ENCODE measurements at places on chromosomes 1 and 21. TPM values are rescaled to one million over a fixed set of nuclear protein-coding genes. Genes with fewer than 3 reads are reported as not detected.
A peak's percentile ranks its signal among the peaks of the same experiment; 100 is the strongest.

DNA sequence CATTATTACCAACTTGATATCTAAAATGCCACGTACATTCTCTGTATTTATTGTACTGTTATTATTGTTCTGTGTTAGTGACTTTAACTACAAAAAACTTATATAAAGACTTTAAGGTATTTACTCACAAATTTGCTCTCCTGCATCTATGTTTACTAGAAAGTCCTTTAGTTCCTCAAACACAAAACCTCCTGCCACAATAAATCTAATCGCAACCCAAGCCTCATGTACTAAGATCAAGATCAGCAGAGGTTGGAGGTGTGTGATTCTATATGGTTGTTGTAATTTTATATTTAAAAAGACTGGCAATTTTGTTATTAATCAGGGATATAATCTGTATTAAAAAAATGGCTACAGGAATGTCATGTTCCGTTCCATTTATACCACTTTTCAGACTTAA is 68.6 kb downstream of the VAV3 start:
- H3K27ac ChIP-seq: peak overlapping the region; percentile 20
- H3K4me3 ChIP-seq: no peak overlapping the region
- H3K4me1 ChIP-seq: peaks cover 39% of the 10 kb centered on the region
- DNase-seq: no peak

CD101 gene
- 2.0 TPM for total RNA-seq

- H3K27me3 ChIP-seq: no peaks in the 10 kb centered on the region
- H3K36me3 ChIP-seq: no peaks in the 10 kb centered on the region
- no peak for DNase-seq
These were observed 498.7 kb downstream of the SMYD3 start for GRCh38 chr1:246008363-246008831.

TMPRSS3 gene
- total RNA-seq: 91.9 TPM

DNA sequence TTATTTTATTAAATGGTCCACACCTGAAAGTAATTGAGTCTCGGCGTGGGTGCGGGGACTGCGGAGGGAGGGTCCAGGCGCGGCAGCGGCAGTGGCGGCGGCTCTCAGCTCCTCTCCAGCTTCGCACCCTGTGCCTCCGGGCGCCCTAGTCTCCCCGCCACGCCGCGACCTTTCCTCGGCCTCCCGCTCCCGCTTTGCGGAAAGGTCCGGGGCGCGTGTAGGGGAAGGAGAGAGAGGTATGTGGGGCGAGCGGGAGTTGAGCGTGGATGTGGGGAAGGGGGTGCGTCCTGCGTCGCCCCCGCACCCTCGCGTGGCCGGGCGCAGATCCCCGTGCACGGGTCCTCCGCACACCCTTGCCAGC is 13.4 kb upstream of the ALX3 start:
- H3K4me1 ChIP-seq: peaks cover 21% of the 10 kb centered on the region
- H3K27ac ChIP-seq: peak overlapping the region; percentile 22
- peaks cover 5% of the 10 kb centered on the region for H3K36me3 ChIP-seq
- H3K27me3 ChIP-seq: peaks cover 75% of the 10 kb centered on the region
- H3K4me3 ChIP-seq: peak overlapping the region; percentile 85
- DNase-seq: no peak

Measured in activated T-cell treated with anti-CD3 and anti-CD28 coated beads, Interleukin-2, amount 50 U/mL, for 72 hours (primary cell).